Left hindlimb (tissue), 1 donor: ENCODE measurements at places on chromosomes 1 and 21.

DNA sequence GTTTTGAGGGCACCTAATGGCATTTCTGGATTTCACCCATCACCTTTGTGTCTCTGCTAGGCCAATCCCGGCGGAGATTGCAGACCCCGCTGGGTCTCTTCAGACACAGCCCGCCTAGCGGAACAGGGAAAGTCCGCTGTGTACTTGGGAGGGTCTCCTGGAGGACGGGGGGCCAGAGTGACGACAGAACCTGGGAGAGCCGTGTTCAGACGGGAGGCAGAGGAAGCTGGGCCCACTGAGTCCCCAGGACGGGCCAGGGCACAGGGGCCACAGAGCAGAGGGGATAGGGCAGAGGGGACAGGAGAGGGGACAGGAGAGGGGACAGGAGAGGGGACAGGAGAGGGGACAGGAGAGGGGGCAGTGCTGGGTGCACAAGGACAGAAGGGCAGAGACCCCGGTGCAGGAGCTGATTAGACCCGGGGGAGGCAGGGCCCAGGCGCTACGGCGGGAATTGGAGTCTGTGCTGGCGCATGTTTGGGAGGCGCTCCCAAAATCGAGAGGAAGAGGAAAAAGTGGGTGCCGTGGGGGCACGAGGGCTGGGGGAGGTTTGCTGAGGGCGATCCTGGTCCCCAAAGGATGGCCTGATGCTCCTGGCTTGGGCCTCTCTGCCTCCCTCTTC lies 12.7 kb downstream of the TRPM2 start:
- no peak for DNase-seq

DNA sequence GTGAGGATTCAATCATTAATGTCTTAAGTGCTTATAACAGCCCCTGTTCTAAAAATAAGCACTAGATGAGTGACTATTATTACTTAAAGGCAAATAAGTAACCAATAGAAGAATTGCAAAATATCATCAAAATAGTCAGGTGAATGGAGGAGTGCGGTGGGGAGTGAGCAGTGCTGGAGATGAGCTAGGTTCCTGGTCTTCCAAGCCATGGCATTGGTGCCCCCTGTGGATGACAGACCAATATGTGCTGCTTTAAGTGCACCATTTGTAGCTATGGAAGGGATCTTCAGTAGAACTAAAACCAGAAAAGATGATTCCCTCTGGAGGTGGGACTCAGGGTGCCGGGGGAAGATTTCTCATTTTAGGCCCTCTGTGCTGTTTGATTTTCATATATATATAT lies 46.1 kb upstream of the SLC30A1 start:
- DNase-seq = no peak

- no peak for DNase-seq
Measured at GRCh38 chr21:34029743-34030528, 43.4 kb upstream of the MRPS6 start.

DNA sequence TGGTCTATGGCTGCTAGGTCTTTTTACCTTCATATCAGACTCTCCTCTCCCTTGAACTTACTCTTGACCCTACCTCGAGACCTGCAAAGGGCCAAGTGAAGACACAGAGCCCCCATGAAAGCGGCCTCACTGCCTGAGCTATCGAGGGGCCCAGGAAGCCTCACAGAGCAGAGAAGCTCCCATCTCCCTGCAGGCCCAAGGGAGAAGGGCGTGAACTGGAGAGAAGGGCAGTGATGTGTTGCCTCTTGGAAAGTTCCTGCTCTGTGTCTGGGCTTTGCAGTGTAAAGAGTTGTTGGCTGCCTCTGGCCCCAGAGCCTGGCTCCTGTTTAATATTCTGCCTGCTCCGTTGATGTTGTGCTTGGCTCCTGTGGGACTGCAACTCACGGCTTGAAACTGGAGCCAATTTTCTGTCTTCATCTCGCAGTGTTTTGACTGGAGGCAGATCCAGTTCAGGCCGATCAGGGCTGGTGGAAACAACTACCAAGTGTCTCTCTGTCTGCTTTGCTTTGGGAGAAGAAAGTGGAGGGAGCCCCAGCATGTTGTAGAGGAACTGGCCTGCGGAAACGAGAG lies 4.3 kb downstream of the SERTAD4 start:
- DNase-seq = peak; percentile 92

- peak; percentile 91 for DNase-seq
Measured at GRCh38 chr1:100894603-100895539, at the start of gene EXTL2. EXTL2 (minus strand) TSS chr1:100894842; CDS start chr1:100888757, 6,085 bp downstream.
